ENCODE measurements at places on chromosomes 13 and 19.

DNA sequence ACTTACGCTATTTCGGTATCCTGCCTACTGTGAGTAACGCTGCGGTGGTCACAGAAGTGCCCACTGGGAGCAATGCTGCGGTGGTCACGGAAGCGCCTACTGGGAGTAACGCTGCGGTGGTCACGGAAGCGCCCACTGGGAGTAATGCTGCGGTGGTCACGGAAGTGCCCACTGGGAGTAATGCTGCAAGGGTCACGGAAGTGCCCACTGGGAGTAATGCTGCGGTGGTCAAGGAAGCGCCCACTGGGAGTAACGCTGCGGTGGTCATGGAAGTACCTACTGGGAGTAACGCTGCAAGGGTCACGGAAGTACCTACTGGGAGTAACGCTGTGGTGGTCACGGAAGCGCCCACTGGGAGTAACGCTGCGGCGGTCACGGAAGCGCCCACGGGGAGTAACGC, 52.1 kb upstream of the SOX1 start:
- no peak for DNase-seq

DNA sequence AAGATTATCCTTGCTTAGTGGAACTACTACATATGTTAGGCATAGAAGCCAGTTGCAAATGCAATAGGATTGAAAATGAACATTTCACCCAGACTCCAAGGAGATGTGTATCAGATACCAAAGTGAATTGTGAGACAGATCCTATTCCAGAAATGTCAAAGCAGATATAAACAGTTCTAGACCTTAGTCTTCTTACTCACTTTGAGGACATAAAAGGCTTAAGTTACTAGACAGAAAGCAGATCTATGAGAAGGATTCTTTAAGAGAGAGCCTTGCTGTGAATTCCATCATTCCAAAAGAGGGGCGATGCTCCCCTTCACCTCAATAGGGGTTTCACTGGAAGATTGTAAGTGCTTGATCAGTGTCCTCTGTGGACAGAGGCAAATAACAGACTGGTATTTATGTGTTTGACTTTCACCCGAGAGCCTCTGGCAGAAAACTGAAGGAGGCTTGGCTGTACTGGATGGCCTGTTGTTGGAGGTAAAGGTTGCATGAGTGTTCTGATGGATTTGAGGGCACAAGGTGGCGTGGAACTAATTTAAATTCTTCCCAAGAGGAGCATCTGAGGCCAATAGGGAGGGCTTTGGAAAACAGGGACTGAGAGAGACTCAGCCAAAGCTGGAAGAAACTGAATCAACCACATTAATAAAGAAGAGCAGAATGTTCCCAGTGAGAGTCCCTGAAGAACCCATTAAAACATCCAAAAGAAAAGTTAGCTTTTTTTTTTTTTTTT, 194.8 kb downstream of the DCLK1 start:
- no peak for DNase-seq

DNA sequence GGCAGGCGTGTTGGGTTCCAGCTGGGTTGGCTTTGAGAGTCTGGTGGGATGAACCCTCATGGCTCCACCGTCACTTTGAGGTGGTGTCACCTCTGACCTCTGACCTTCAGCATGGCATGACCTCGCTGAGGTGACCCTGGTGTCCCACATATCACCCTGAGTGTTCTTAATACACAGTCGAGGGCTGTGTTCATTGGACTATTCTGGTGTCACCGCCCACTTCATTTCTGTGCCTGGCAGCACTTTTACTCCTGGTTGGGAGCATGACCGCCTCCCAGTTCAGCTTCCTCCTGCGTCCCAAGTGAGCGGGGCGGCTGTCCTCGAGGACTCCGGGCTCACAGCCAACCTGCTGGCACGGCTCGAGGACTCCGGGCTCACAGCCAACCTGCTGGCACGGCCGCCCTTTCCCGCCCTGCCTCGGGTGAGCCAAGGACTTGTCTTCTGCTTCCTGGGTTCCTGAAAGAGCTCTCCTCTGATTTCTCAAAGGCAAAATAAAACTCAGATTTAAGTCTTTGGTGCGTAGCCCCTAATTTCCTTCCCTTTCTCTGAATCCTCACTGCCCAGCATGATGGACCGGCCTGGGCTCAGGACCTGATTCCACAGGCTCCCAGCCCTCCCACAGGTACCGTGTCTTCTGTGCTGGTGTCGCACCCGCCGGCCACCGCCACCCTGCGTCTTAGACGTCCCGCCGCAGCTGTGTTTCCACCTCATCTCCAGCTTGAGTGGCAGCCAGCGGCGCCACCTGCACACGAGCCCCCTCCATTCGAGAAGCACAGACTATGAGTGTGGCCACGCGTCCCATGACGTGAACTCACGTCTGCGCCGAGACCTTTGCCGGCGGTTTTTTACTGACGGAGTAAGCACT, 10.4 kb downstream of the ATP4B start:
- peak; percentile 86 for DNase-seq

DNA sequence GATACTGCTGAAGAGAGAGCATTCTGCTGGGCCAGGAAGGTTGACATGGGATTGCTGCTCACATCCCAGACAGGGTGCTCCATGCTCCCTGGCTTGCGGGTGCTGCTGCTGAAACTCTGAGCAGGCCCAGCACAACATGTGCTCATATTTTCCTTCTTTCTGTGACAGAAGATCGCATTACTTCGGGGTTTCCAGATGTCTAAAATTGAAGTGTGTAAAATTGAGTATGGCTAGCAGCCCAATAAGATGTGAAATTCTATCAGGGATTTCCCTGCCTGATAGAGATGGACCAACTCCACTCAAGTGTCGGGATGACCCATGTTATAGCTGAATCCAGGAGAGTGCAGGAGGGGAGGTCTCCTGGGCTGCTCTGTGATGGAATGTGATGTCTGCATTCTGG, 55.6 kb upstream of the KL start:
- DNase-seq: no peak

GRCh38 chr19:34975056-34975455, 11.0 kb upstream of the ZNF792 start:
- DNase-seq: no peak

DNA sequence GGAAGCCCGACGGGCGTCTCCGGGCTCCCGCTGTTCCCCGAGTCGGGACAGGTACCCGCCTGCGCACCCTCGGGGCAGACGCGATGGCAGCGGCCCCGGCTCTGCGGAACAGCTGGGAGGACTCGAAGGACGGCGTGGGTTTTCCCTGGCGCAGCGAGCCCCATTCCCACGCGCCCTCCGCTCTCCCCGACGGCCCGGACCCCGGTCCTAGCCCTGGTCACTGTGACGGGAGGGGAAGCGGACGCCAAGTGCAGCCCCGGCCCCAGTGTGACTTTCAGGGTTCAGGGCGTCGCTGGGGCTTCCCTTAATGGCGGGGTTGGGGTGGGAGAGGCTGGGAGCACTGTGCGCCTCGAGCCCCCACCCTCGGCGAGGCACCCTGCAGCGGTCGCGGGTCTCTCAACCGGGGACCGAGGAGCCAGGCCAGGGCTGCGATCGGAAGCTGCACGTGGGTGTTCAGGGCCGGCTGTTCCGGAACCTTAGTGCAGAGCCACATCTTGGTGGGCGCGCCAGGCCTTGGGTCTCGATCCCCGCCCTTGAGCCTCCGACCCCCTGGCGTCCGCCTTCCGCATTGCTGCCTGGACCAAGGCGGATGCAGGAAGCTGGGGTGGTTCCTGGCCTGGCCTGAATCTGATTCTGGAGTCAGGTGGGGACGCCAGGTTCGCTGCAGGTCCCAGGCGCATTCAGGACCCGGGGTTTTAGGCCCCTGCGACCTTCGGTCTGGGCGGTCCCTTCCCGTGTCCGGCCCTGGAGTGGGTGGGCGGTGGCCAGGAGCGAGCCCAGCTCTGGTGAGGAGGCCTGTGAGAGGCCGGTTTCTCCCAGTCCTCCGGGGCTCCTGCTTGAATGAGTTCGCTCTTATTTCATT, 3.5 kb downstream of the LGALS7B start:
- DNase-seq: no peak

DNA sequence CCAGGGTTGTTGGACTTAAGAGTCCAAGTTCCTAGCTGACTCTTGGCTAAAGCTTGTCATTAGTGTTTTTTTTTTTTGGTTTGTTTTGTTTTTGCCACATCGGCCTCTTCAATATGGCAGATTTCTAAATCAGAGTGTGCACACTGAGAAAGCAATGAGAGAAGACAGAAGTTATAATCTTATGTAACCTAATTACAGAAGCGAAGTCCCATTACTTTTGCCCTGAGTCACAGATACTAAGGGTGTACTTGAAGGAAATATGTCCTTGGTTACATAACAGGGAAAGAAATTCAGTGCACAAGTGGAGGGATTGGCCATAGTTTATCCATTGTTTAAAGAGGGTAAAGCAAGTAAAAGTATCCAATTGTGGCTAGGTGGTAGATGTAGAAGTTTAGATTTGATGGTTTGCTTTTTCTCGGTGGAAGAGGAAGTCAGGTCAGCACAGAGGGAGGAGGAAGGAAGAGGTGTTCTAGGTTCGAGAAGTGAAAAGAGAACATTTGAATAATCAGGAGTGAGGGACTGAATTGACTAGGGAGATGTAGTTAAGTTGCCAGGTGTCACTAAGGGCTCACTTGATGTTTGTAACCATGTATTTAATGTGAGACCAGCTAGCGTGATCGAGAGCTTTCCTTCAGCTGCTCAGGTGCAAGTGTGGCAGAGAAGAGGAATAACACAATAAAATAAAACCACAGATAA, 12.2 kb downstream of the GTF2F2 start:
- DNase-seq: no peak

- DNase-seq: no peak
Observed at GRCh38 chr13:50077431-50077830, 62.2 kb downstream of the KCNRG start.

DNA sequence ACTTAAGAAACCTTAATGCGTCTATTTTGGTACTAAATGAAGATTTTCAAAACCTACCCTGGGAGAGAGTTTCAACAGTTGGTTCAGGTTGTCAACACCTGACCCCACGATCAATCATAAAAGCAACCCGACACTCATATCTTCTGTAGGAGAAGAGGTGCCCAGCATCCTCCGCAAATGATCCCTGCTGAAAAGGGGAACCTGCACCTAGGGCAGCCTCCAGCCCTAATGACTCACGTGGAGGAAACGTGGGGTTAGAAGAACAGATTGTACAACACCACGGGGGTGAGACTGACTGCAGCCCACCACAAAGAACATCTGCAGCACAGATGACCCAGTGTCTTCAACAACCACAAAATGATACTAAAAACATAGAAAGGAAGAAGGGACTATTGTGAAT, 116.3 kb downstream of the RAB20 start:
- DNase-seq: no peak

- DNase-seq: no peak
Observed at GRCh38 chr13:107427536-107427935, 787.8 kb downstream of the LIG4 start.

- no peak for DNase-seq
Observed at GRCh38 chr13:85586422-85586831, 212.8 kb downstream of the SLITRK6 start.

DNA sequence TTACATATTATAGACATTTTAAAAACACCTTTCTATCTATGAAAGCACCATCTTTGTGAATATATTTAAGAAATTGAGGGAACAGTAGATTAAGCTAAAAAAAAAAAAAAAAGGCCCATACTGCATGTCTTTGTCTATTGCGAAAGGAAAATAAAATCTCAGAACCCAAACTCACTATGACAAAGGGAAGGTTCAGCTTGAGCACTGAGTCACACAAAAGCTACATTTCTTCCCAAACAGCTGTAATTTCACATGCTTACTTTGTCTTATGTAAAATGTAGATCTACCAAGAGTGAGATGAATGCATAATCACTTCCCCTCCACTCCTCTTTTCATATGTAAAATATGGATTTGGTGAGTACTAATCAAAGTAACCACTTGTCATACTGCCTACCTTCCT, 640.1 kb upstream of the KLF12 start:
- no peak for DNase-seq

DNA sequence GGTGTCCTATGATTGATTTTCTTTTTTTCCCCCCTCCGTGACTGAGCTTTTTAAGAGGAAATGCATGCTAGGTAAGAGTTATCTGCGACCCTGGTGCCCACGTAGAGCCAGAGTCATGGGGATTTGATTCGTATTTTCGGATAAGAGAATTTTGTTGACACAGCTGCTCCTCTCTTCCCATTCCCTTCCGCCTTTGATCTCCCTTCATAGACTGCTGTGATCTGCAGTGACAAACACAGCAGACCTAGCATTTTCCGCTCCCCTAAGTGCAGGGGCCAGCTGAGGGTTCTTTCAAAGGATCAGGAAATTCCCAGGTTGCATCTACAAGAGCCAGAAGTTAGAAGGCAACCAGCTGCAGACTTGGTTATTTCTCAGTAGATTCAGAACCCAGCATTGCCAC, 70.5 kb downstream of the ZNF568 start:
- DNase-seq: no peak

DNA sequence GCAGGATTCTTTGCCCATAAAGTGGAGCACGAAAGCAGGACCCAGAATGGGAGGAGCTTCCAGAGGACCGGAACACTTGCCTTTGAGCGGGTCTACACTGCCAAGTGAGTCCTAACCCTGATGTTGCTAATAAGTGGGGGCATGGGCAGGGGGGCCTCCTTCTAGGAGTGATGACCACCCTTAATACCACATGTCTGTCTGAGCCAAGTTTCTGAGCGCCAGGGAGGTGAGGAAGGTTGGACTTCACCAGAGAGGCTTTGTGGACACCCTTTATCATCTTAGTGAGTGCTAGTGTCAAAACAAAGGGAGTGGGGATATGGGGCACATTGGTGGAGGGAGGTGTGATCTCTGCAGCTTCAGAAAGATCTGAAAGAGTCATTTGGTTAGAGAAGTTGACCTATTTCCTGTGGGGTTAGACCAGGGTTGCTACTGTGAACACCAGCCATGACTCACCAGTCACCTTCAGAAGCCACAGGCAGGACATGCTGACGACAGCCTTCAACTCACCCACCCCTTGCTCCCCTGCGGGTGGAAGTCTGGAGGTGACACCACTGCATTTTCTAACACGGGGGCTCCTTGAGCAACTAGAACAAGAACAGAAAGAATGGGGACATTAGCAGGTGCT, 8.8 kb downstream of the ALOX5AP start:
- no peak for DNase-seq

DNA sequence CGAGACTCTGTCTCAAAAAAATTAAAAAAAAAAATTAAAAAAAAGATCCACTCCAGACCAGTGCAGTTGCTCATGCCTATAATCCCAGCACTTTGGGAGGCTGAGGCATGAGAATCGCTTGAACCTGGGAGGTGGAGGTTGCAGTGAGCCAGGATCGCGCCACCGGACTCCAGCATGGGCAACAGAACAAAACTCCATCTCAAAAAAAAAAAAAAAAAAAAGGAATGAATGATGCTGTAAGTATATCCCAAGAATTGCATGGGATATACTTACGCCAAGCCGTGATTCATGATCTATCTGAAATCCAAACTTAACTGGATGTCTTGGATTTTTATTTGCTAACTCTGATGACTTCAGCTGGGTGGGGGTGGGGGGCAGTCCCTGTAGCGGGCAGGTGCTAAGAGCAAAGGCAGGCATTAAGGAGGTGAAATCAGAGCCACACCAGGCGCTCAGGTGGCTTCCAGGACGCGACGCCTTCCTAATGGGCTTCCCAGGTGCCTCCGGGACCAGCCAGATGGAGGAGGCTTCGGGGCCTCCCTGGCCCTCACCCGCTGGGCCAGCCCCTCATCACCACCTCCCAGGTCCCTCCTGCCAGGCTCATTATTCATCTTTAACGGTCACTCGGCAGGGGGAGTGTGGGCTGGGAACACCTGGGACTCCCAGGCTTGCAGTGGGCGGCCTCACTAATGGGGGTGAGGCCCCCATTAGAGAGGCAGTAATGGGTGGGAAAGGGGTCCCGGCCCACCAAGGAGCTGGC, 11.4 kb upstream of the FUT5 start:
- DNase-seq: no peak

GRCh38 chr19:31350033-31350692, 927 bp upstream of the TSHZ3 start:
- DNase-seq: no peak

- DNase-seq: no peak
Observed at GRCh38 chr19:36421749-36422481, 3.5 kb upstream of the ZFP82 start.
